ENCODE measurements at places on chromosomes 11 and 22. TPM values are rescaled to one million over a fixed set of nuclear protein-coding genes. Genes with fewer than 3 reads are reported as not detected.

Gene HBB
- 441 TPM for total RNA-seq

Gene EMSY
- 46.3 TPM for total RNA-seq

Gene ZBTB44
- 180 TPM for total RNA-seq

- DNase-seq: no peak
These were observed 1.1 kb upstream of the CABIN1 start for GRCh38 chr22:24010018-24010391.

DNA sequence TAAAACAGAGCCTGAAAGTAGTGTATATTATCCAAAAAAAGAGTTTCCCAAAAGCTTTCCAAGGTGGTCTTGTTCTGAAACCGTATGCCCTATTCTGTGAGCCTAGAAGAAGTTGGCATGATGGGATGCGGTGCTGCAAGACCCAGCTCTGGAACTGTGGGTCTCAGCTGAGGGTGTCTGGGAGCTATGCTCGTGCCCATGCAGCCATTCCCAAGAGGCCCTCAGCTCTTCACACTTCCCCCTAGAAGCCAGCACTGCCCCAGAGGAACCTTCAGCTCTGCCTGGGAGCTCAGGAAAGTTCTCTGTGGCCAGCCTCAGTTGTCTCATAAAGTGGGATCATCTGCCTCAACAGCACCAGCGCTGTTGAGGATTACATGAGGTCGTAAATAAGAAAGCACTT, 6.4 kb upstream of the SYT12 start:
- no peak for DNase-seq

DNA sequence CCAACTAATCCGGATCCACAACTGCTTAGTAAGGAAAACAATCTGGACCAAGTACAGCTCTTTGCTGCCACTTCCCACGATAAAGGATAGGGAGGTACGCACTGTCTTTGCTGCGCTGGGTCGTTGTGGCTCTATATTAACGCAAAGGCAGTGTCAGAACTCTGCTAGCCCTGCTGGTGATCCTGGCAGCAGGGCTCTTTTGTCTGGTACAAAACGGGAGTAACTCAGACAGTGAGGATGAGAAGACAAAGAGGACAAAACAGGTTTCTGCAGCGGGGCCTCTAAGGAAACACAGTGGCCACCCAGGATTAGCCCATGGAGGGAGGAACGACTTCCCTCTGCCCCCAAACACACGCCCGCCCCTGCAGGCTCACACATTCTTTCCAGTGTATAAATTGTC, 26.1 kb downstream of the GAL start:
- DNase-seq: no peak

- no peak for DNase-seq
These were observed 23.3 kb downstream of the TMEM123 start for GRCh38 chr11:102429226-102429625.

Gene TNNT3
- total RNA-seq: 2.0 TPM
